Activated gamma-delta T cell treated with Interleukin-2 at 50 U/mL for 16 hours (primary cell): ENCODE measurements at places on chromosomes 3 and 15.

DNA sequence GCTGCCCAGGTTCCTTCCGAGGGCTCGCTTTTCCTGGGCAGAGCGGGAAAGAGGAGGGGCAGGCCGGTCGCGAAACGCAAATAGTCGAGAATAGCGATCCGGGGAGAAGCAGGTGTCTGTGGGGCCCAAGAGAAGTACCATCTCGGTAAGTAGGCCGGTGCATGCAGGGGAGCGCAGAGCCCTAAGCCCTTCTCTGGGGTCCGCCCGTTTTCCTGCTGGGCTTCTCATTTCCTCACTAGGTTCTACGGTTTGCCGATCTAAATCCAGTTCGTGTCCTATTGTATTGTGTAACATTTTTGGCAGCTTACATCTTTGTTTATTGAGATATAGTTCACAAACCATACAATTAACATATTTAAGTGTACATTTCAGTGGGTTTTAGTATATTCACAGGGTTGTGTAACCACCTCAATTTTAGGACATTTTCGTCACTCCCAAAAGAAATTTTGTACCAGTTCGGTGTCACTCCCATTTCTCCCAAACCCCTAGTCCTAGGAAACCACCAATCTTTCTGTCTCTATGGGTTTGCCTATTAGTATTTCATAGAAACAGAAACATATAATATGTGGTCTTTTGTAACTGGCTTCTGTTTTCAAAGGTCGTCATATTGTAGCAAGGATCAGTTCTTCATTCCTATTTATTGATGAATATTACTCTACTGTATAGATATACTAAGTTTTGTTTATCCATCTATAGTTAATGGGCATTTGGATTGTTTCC, 6.8 kb upstream of the TRIM69 start:
- peak; percentile 42 for DNase-seq

DNA sequence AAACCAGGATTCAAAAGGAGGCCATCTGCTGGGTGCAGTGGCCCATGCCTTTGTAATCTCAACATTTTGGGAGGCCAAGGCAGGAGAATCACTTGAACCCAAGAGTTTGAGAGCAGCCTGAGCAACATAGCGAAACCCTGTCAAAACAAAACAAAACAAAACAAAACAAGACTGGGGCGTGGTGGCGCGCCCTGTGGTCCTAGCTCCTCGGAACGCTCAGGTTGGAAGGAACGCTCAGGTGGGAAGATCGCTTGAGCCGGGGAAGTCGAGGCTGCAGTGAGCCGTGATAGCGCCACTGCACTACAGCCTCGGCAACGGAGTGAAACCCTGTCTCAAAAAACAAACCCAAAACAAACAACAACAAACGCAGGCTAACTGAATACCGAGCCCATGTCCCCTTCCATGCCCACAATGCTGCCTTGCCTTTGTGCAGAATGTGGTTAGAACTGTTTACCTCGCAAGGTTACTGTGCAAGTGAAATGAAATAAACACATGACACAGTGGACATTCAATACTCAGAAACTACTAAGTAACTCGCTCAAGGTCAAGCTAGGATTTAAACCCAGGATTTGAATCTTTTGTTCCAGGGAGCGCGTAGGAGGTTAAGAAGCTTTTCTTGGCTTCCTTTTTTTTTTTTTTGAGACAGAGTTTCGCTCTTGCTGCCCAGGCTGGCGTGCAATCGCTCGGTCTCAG, 766 bp upstream of the EMC4 start:
- DNase-seq, result no peak

- DNase-seq, result no peak
Measured at GRCh38 chr3:52090933-52091468, 34.6 kb upstream of the DUSP7 start.

DNA sequence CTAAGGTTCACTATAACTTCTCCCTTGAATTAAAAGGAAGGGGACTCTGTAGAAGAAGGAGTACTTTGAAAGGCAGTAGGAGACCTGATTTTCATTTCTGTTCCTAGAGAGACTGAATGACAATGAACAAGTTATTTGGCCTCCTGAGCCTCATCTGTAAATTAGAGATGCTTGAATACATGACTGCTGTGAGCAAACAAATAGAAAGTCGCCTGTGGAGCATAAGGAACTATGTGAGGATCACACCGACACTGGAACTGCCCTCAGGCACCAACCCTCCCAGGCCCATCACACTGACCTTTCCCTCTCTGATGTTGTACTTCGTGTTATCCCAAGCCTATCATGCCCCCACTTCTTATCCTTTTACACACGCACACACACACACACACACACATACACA, 48.6 kb downstream of the IMPG2 start:
- no peak for DNase-seq

DNA sequence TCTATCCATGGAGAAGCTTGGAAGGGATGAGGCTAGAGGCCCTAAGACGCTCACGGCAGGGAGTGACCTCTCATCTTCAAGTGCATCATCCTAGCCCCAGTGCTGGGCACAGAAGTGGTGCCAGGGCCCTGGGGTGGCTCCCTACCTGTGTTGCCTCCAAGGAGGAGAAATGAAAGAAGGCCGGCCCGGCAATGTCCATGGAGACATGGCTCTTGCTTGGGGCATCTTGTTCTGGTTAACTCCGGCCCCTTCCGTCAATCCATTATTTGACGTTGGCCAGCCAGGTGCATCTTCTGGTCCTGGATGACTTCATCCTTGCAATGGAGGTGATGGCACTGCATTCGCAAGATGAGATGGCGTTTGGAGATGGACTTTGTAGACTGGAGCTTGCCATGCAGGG, 83.2 kb upstream of the ALDH1L1 start:
- no peak for DNase-seq

- no peak for DNase-seq
Measured at GRCh38 chr3:46215810-46216414, 7.8 kb upstream of the CCR1 start.

DNA sequence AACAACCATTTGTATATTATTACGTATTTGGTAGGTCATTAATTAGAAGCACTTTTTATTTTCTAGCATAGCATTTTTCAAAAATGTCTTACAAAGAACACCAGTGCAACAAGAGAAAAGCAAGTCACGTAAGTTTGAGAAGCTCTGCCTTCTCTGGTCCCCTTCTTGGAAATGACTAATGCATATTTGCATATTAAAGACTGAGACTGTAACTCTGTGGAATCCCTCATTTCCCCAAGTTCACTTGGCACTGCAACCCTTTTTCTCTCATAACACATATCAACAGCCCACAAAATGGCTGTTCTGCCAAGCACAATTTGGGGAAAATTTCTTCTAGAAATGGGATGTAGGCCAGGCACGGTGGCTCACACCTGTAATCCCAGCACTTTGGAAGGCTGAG, 176.3 kb downstream of the ERC2 start:
- DNase-seq, result no peak

DNA sequence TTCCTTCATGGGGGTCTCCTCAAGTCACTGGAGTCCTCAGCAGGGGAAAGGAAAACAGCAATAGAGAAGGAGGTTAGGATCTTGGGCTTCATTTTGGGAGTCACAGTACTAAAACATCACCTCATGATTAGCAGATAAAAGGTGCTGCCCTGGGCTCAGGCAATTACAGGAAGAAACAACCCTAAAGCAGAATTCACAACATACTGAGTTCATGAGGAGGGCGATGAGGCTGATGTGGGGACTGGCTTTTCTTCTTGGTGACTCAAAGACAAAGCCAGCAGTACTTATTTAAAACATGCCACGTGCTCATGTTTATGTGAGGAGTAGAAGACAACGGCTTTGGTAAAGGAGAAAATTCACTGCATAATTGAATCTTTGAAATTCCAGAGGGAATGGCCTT, 822.3 kb upstream of the CFAP20DC start:
- DNase-seq, result no peak

DNA sequence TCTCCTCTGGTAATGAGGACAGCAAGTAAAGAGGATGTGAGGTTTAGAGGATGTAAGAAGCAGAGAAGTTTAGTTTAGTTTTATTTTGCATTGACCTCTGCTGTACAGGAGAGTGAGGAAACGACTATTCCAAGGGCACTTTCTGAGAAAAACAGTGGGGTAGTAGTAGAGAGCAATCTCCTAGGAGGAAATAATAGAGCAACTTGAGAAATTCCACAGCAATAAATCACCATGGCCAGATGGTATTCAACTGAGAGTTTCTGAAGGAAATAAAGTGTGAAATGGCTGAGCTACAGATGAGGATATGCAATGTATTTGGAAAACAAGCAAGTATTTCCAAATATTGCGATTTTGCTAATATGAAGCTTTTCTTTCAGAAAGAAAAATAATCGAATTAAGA, 118.9 kb downstream of the DPH6 start:
- no peak for DNase-seq

DNA sequence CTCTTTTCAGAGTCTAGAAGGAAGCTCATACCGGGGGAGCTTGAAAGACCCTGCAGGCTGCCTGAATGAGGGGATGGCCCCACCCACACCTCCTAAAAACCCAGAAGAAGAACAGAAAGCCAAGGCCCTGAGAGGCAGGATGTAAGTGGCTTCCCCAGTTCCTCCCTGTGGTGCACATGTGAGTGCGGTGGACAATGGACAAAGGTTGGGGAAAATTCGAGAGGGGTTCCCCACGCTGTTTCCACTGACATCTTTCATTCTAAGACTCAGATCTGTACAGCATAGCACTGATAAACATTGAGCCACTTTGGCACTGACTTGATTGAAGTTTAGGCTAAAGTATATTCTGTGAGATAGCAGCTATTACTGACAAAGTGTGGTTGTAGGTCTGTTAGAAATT, 79.5 kb upstream of the UMPS start:
- no peak for DNase-seq

GRCh38 chr3:39733804-39734203, 75.6 kb upstream of the MYRIP start:
- DNase-seq, result no peak

- no peak for DNase-seq
Measured at GRCh38 chr3:120693439-120694171, 11.6 kb upstream of the HGD start.
